Stimulated activated CD4-positive, alpha-beta T cell treated with anti-CD3 and anti-CD28 coated beads, Interleukin-15, amount 100 ng/mL, for 24 hours (primary cell): ENCODE measurements at places on chromosomes 1 and 21.

- no peak for DNase-seq
These were observed 403 bp downstream of the MXRA8 start for GRCh38 chr1:1357871-1358432.

DNA sequence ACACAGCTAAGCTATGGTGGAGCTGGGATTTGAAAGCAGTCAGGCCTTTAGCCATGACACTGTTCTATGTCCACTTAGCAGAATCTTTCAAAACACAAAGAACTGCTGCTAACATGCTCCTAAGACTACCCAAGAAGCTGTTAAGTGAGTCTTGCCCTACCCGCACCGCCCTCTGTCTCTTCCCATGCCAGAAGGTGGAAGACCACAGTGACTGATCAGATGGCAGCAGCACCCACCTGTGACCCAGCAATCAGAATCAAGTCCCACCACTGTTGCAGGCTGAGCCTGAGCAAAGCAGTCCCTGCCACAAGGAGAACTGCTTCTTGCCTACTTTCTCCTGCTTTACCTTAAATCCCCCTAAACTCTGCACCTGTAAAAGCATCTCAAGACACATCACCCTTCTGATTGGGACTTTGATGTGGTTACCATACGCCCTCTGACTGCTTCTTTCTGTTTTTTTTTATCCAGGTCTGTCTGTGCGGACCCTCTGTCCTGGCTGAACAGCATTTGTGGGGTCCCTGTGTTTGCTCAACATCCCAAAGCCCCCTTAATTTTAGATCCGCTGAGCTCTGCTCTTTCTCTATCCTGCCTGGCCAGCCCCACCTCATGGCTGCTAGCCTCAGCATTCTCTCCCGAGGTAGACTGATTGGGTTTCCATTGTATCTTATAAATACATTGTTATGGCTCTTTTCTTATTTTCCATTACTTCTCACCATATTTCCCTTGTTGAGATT, 16.0 kb downstream of the IRF2BP2 start:
- DNase-seq, result no peak

- DNase-seq, result no peak
These were observed 86.8 kb downstream of the WLS start for GRCh38 chr1:68145418-68146126.

- no peak for DNase-seq
These were observed 5.7 kb upstream of the ABCA4 start for GRCh38 chr1:94126651-94127050.

GRCh38 chr21:17189963-17190362, 322.9 kb upstream of the CXADR start:
- DNase-seq, result no peak

DNA sequence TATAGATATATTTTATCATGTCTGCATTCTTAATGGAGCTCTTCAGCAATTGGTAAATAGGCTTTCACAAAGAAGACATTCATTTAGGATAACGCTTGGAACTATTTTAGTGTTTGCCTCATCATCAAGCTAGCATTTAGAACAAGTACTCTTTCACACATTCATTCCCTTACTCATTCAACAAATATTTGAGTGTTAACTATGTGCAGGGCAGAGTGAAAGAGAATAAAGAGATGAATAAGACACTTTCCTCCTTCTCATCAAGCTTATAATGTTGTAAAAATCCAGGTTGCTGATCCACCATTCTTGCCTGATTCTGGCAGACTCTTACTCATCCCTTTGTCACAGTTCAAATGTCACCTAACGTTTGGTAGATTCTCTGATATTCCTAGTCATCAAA, 386.3 kb upstream of the BEND5 start:
- no peak for DNase-seq

GRCh38 chr1:71944006-71944405, 338.3 kb downstream of the NEGR1 start:
- no peak for DNase-seq
